ENCODE measurements at places on chromosomes 5 and 9.

DNA sequence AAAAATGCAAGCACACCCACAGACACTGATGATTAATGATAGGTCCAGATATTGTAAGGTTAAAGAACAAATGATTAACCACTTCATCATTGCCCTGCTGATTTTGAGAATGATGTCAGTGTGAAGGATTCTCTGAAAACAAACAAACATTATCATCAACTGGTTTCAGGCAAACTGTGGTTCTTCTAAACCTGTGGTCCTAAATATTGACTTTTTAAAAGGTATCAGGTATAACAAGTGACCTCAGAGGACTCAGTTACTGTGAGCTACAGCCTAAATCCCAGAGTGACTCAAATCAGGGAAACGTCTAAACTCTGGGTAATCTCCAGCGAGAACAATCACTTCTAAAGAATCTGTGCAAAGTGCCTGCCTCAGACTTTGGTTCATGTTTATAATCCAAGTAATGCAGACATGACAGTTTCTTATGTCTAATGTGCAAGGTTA, 172.3 kb upstream of the CDH6 start:
- peak; percentile 26 for DNase-seq

DNA sequence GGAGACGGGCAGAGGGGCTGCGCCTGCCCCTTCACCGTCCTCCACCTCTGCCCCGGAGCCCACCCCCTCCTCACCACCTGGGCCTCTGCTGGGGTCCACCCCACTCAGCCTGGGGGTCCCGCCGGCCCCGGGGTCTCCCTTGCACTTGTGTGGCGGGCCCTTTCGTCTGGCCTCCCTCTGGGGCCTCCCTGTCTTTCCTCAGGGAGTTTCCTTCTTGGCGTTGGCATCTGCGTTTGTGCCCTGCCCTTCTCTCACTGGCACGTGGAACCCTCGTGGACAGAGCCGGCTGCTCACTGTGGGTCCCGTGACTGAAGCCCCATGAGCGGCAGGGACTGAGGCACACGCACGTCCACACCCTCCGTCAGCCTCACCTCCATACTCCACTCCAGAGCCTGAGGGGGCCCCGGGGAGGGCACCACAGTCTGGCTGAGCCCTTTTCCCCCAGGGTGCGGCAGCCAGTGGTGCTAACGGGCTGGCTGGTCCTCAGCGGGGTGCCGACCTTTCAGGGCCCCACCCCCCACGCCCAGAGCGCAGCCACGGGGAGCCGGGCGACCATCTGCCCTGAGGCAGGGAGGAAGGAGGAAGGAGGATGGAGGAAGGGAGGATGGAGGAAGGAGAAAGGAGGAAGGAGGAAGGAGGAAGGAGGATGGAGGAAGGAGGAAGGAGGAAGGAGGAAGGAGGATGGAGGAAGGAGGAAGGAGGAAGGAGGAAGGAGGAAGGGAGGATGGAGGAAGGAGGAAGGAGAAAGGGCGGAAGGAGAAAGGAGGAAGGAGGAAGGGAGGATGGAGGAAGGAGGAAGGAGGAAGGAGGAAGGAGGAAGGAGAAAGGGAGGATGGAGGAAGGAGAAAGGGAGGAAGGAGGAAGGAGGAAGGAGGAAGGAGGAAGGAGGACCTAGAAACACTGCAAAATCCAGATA, 53.0 kb upstream of the NRARP start:
- DNase-seq, result no peak

- DNase-seq, result no peak
Measured at GRCh38 chr5:114782869-114783268, 386.8 kb downstream of the TRIM36 start.

GRCh38 chr5:158513490-158514318, 586.0 kb downstream of the EBF1 start:
- peak; percentile 65 for DNase-seq
